ENCODE measurements at places on chromosomes 3 and 15.

GRCh38 chr3:66048051-66048395, 9.3 kb upstream of the MAGI1 start:
- DNase-seq = no peak

DNA sequence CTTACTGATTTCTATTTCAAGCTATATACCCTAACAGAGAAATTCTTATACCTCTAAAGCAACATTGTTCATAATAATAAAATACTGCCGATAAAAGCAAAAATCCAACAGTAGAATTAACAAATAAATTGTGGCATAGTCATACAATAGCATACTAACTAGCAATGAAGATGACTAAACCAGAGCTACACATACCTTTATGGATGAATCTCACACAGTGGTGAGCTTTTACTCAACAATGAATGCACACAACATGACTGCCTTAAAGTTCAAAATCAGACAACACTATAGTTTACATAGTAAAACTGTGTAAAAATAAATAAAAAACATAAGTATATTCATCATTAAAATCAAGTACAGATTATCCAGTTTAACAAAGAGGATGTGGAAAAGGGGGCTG, 99.1 kb downstream of the NR1I2 start:
- DNase-seq = no peak

- DNase-seq = no peak
These were observed 38.1 kb upstream of the NMNAT3 start for GRCh38 chr3:139715743-139716360.

DNA sequence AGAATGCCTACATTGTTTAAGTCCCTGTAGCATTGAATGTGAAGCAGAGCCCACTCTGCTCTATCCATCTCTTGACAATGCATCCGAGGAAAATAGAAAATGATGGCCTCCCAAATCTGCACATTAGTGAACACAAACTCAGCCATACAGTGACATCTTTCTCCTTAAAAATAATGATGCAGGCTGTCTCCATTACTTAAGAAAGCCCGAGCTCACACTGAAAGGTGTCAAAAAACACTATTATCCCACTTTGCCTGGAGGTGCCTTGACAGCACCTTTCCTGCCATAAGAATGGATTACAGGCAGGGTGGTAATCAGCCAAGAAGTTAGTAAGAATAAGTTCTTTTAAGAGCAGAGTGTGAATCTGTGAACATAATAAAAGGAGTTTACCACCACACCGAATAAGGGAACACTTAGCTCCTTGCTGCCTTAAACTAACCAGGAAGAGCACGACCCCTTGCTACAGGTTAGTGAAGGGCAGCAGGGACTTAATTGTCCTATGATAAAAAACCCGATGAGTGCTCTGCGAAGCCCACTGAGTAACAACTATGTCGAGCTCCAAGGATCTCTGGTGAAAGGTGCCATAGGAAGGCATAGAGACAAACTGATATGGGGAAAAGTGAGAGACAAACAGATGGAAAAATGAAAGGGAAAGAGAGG, 123.2 kb upstream of the TUSC7 start:
- no peak for DNase-seq

DNA sequence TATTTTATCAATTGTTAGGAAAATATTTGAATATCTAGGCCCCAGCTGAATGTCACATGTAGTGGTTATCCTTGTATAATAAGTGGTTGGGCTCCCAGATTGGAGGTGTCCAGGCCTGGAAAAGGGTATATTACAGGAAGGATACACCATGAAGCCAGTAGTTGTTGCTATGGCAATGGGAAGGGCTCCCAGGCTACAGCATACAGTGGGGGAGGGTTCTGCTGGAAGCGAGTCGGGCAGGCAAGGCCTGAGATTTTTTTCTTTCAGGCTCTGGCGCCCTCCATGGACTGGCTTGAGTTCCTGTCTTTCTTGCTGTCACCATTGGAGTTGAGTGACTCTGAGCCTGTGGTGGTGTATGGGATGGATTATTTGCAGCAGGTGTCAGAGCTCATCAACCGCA, 8.9 kb downstream of the ECE2 start:
- no peak for DNase-seq
